ENCODE measurements at places on chromosomes 13 and 19.

GRCh38 chr13:54657588-54657987, 1629.0 kb downstream of the OLFM4 start:
- DNase-seq, result no peak

DNA sequence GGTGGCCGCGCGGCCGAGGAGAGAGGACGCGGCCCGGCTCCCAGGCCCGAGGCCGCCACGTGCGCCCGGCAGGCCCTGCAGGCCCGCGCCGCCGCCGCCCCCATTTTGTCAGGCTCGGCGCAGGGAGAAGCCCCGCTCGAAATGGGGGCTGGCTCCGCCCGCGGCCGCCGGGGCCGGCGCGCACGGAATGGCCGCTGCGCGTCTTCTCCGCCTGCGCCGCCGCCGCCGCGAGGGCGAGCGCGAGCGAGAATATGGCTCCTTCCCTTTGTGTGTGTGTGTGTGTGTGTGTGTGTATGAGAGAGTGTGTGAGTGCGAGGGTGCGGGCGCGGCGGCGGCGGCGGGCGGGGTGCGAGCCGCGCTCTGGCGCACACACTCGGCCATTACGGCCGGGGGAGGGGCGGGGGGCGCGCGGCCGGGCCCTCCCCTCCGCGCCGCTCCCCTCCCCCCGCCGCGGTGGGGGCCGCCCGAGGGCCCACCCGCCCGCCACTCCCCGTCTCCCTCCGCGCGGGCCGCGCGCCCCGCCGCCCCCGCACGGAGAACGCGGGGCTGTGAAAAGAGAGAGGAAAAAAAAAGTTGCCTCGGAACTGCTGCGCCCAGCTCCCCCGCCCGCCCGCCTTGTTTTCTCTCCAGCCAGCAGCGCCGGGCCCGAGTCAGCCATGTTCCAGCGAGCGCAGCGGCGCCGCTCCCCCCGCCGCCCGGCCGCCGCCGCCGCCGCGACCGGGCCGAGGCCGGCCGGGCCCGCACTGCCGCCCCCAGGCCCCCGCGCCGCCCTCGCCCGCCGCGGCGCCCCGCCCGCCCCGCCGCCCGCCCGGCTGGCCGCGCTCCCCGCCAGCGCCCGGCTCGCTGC, 1.0 kb downstream of the HMGB1 start:
- peak; percentile 62 for DNase-seq

DNA sequence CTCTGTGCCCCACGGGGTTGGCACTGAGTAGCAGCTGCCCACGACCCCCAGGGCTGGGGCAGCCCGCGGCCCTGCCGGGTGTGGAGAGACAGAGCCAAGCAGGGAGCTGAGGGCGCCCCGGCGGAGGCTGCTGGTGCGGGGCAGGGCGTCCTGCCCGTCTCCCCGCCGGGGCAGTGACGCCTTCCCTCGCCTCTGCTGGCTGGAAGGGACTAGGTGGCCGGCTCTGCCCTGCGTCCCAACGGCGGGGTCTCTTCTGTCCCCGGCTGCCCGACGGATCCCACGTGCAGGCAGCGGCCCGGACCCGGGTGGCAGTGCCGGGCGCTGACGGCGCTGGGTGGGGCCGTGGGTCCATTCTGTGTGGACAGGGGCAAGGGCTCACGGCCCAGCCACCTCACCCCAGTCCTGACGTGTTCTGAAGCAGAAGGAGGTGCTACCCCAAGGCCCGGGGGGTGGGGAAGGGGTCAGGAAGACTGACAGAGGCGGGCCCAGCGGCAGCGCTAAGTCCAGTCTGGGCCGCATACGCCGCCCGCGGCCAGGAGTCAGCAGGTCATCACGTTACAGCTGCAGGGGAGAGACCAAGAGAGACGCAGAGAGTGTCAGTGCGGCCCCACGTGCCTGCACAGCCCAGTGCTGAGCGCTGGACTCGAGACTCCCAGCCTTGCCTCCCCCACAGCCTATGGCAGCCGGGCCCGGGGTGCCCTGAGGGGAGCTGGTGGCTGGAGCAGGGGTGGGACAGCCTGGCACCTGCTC, 15.1 kb upstream of the PLPP2 start:
- no peak for DNase-seq

DNA sequence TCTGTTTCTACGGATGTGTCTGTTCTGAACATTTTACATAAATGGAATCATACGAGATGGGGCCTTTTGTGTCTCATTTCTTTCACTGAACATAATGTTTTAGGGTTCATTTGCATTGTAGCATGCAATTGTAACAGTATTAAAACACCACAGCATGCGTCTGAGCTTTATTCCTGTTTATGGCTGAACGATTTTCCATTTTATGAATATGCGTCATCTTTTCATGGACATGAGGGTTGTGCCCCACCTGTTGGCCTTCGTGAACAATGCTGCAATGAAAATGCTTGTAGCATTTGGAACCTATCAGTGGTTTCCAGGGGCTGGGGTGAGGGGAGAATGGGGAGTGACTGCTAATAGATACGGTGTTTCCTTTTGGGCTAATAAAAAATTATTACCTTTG, 5.1 kb downstream of the OR10H1 start:
- DNase-seq, result no peak

DNA sequence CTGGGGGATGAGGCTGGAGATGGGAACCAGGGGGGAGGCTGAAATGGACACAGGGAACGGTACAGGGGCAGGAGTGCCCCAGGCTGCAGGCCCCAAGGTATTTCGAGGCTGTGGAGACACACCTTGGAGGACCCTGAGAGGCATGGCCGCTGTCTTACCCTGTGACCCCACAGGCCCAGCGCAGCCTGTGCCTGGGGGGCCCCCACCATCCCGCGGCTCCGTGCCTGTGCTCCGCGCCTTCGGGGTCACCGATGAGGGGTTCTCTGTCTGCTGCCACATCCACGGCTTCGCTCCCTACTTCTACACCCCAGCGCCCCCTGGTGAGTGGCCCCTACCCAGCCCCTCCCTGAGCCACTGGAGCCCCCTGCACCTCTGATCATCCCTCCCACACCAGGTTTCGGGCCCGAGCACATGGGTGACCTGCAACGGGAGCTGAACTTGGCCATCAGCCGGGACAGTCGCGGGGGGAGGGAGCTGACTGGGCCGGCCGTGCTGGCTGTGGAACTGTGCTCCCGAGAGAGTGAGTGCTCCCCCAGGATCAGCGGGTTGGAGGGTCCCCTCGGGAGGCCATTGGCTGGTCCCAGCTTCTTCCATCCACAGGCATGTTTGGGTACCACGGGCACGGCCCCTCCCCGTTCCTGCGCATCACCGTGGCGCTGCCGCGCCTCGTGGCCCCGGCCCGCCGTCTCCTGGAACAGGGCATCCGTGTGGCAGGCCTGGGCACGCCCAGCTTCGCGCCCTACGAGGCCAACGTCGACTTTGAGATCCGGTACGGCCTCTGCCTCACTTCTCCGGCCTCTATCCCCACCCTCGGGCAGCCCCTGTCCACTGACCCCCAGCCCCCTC, 16.9 kb upstream of the SPIB start:
- no peak for DNase-seq

GRCh38 chr19:23992348-23992747, 77.7 kb downstream of the ZNF726 start:
- no peak for DNase-seq

DNA sequence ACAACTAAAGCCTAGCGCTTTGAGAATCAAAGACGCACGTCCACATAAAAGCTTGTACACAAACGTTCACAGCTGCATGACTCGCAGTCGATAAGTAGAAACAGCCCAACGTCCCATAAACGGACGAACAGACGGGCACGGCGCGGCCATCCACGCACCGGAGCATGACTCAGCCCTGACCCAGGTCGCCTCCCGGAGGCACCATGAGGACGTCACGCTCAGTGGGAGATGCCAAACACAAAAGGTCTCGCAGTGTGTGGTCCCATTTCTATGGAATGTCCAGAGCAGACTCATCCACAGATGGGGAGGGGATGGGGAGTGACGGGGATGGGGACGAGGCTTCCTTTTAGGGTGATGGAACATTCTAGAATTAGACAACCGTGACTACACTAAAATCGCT, 9.4 kb downstream of the POLRMT start:
- DNase-seq, result peak; percentile 96

DNA sequence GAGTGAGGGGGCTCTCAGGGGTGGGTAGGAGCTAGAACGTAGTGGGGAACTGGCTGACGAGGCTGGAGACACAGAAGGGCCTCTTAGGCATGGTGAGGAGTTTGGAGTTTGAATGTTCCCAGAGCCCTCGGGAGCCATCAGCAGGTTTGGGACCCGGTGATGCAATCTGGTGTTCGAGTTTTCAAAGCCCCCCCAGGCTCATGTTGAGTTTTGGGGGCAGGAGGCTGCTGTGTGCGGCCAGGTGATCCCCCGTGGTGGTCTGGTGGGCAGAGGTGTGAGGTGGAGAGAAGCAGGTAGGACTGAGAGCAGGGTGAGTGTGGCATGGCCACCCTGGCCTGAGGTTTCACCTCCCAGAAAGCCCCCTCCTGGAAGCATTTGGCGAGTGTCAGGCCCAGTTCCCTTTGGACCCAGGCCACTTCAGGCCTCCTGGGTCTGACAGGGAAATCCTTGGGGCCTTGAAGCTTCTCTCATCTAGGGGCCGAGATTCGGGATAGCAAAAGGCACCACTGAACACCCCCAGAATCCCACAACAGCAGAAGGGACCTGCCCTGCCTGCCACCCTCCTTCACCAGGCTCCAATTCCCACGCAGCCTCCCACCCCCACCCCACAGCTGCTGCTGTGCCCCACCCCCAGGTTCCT, 1.2 kb downstream of the YJEFN3 start:
- DNase-seq, result no peak

- DNase-seq, result no peak
These were observed 17.7 kb downstream of the GRIK5 start for GRCh38 chr19:42052241-42052863.

- no peak for DNase-seq
These were observed 570.5 kb upstream of the ARGLU1 start for GRCh38 chr13:107138486-107138885.

DNA sequence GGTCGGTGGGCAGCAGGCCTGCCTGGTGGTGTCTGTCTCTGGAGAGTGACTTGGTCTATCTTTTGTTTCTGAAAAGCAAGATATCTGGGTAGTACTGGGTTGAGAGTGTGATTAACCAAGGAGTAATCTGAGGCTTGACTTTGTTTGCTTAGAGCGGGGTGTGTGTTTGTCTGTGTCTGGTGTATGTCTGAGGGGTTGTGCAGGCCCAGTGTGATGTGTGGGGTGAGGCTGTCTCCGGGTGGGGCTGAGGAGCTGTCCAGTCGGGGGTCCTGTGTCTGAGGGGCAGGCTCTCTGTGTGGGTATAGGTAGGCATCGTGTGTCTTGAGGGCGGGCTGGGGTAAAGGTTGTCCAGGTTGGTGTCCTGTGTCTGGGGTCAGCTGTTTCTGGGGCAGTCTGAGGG, 11.1 kb upstream of the TIMM50 start:
- no peak for DNase-seq

- DNase-seq, result peak; percentile 85
These were observed 13.5 kb upstream of the PLA2G4C start for GRCh38 chr19:48123907-48124651.

DNA sequence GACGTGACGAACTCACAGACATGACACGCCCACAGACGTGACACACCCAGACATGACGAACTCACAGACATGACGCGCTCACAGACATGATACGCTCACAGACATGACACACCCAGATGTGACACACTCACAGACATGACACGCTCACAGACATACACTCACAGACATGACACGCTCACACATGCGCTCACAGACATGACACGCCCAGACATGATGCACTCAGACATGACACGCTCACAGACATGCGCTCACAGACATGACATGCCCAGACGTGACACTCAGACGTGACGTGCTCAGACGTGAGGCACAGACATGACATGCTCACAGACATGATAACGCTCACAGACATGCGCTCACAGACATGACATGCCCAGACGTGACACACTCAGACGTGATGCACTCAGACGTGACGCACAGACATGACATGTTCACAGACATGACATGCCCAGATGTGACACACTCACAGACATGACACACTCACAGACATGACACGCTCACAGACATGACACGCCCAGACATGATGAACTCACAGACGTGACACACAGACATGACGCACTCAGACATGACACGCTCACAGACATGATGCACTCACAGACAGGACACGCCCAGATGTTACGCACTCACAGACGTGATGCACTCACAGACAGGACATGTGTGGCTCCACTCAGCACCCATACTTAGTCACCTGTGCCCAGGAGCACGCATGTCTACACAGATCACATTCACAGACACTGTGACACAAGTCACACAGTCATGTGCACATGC, 8.1 kb downstream of the ERFL start:
- no peak for DNase-seq

DNA sequence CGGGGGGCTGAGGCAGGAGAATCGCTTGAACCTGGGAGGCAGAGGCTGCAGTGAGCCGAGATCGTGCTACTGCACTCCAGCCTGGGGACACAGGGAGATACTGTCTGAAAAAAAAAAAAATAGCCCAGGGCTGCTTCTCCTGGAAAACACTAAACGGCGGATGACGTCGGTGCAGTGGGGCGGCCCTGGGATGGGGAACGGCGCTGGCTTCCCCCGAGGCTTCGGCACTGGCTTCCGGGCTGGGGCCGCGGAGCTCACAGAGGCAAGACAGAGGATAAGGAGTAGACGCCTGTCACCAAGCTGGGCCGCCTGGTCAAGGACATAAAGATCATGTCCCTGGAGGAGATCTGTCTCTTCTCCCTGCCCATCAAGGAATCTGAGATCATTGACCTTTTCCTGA, 5.0 kb downstream of the PRSS57 start:
- no peak for DNase-seq

DNA sequence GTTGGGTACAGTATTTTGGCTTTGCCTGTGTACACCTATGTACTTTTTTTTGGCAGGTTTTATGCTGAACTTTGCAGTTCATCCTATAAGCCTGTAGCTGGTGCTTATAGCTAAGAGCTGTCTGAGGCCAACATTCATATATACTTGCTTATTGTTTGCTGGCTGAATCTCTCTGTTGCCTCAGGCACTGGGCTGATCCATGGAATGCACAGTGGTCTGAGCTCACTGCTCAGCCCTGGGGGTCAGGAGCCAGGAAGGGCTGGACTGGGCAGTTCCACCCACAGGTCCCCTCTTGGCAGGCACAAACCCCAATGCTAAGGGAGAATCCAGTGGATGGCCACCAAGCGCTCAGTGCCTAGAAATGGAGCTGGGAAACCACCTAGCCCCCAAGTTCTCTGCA, 308.7 kb downstream of the MYO16 start:
- DNase-seq, result no peak

DNA sequence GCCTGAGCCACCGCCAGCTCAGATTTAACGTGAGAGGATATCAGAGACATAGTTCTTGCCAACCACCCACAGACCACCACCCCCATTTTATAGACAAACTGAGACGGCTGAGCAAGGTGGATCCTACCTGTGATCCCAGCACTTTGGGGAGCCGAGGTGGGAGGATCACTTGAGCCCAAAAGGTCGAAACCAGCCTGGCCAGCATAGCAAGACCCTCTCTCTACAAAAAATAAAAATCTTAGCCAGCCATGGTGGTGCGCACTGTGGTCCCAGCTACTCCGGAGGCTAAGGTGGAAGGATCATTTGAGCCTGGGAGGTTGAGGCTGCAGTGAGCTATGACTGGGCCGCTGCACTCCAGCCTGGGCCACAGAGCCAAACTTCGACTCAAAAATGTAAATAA, 30.6 kb upstream of the NDUFS7 start:
- DNase-seq, result no peak
